ENCODE measurements at places on chromosomes 12 and 14. TPM values are rescaled to one million over a fixed set of nuclear protein-coding genes. Genes with fewer than 3 reads are reported as not detected.

DNA sequence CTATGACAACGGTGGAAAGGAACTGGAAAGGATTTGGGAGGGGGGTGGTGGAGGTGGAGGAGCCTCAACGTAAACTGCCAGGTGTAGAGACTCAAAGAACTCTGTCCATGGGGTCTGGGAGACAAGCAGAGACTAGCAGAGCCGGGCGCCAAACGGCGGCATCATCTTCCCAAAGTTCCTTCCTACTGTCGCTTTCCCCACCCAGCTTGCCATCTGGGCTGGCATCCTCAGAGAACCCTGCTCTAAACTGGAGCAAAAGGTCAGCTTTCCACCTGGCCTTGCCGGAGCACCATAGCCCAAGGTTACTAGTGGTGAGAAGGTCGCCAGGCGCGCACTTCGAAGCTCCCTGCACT lies 4.0 kb upstream of the IRF2BPL start:
- DNase-seq: no peak

Gene IRAK3
- total RNA-seq: 5.0 TPM

DNA sequence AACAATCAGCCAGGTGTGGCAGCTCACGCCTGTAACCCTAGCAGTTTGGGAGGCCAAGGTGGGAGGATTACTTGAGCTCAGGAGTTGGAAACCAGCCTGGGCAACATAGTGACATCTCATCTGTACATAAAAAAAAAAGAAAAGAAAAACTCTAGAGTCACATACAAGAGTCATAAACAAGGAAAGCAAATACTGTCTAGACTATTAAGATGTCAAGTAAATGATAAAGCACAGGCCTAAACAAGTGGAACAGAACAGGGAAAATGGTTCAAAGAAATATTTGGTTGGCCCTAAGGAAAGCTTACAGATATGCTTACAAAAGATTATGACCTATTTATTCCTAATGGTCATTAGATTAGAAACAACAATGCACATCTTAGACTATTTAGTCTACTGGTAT lies 12.3 kb downstream of the CDK17 start:
- DNase-seq: no peak

Gene KLRK1
- 1.2 TPM for total RNA-seq

Gene SPX
- 12.4 TPM for total RNA-seq

DNA sequence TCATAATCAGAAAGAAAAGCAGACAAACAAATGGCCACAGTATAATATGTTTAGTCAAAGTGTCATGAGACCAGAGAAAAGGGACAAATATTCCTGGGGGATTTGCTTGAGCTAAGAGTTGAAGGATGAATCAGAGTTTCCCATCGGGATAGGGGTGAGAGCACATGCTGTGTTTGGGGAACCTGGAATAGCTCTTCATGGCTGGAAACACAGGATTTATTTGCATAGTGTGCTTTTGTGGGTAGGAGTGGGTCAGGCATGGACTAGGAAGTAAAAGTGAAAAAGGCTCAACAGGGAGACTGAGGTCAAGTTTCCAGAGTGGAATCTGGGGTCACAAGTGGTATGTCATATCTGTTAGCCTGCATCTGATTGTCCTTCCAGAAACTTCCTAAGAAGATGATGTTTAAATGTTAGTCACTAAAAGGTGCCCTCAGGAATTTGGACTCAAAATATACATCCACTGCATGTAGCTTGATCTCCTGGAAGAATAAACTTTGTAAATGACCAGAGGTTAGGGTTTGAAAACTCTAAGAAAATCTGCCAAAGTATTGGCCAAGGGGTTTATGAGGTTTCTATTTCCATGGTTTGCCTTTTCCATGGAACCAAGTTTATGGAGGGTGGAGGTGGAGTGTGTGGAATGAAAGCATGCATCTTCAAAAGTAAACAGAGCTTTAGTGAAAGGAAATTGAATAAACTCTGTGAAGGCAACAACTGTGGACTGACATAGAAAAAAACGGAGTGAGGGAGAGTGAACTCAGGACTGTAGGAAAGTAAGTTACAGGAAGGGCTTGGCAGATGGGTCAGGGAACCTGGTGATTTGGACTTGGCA lies 344.6 kb downstream of the C12orf75 start:
- no peak for DNase-seq

- no peak for DNase-seq
Measured at GRCh38 chr14:21436567-21437062, 19.3 kb downstream of the CHD8 start.

DNA sequence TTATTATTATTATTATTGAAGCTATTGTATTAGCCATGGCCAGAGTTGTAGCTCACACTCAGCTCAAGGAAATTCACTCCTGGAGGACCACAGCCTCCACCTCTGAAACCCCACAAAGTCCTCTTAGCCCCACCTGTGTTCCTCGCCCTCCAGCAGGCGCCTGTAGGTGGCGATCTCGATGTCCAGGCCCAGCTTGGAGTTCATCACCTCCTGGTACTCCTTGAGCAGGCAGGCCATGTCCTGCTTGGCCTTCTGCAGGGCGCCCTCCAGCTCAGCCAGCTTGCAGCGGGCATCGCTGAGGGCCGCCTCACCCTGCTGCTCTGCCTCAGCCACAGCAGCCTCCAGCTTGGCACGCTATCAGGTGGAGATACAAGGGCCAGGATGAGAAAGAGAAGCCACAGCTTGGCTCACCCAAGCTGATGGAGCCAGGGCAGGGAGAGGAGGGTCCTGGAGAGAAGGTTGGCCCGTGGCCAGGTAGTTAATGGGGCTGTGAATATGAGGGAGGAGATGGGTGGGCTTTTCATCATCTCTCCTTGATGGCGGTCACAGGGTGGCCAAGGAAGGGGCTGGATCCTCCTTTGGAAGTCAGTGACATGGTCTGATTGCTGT lies 5.1 kb downstream of the KRT85 start:
- DNase-seq: no peak

GRCh38 chr12:109446-109845 lies 42.9 kb downstream of the IQSEC3 start:
- no peak for DNase-seq

GRCh38 chr12:79858518-79858917 lies 76.4 kb downstream of the PPP1R12A start:
- DNase-seq: no peak

GRCh38 chr12:93793983-93794382 lies 116.8 kb downstream of the CRADD start:
- DNase-seq: no peak

GRCh38 chr14:96587823-96588385 lies 85.7 kb downstream of the PAPOLA start:
- no peak for DNase-seq

DNA sequence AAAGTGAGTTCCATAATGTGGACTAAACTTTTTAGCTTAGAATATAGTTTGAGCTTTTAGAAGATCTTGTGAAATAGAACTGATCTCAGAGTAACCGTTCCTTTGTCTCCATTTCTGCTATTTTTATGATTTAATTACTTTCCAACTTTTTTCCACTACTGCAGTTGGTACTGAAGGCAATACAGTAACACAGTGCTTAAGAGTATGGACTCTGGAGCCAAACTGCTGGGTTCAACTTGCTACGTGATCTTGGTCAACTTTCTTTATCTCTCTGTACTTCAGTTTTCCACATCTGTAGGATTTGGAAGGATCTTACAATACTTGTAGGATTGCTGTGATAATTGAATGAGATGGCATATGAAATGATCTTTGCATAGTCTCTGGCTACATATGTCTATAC lies 40.9 kb downstream of the ATXN7L3B start:
- DNase-seq: no peak

GRCh38 chr12:98911396-98911795 lies 266.3 kb downstream of the APAF1 start:
- DNase-seq: no peak
